ENCODE measurements at places on chromosomes 3 and 15. TPM values are rescaled to one million over a fixed set of nuclear protein-coding genes. Genes with fewer than 3 reads are reported as not detected.

DNA sequence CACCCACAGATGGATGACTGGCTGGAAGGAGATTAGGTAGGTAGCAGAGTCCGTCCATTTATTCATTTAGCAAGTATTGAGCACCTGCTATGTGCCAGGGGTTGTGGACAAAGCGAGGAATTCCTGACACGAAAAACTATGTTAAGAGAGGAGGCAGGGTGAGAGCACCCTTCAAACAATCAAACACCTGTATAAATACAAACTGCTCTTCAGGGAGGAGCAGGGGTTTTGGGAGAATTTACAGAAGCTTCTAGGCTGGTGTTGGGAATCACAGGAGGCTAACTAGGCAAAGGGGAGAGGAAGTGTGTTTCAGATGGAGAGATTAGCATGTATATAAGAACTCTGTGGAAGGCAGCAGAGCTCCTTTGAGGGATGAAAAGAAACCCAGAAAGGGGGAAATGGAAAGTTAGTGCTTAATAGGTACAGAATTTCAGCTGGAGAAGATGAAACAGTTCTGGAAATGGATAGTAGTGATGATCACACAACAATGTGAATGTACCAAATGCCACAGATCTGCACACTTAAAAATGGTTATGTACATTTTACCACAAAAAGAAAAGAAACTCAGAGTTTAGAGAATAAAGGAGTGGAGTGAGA is 805 bp upstream of the SEC22C start:
- DNase-seq: no peak

GRCh38 chr3:10286596-10287295 is 6.0 kb downstream of the GHRL start:
- DNase-seq: no peak

DNA sequence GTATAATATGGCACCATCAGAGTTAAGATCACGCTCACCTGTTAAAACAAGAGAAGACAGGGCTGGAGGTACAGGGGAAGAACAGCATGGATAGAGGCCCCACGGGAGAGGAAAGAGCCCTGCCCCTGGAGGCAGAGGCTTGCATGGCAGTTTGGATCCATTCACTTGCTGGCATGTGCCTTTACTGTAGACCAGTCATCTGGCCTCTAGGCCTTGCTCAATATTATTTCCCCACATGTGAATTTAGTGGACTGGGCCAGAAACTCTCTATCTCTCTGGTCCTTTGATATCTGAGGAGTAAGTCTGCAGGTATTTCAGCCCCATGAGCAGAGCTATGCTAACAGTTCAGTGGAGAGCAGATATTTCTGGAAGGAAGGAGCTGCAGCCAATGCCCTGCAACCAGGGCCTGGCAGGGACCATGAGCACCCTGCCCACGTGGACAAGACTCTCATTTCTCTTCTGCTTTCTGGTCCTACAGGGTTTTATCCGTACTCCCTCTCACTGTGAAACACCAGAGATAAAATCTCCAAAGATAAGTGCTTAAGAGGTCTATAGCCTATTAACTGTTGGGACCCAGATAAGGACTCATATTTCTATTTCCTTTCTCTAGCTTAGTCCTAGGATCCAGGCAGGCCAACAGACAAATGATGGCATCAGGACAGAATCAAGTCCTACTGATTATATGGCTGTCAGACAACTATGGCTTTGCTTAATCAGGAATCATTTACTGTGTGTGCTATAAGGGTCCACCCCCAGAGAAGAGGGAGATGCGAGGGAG is 65.0 kb downstream of the CLDN11 start:
- no peak for DNase-seq

- DNase-seq: peak; percentile 71
These were observed 11.4 kb downstream of the ZFAND6 start for GRCh38 chr15:80070840-80071239.

DNA sequence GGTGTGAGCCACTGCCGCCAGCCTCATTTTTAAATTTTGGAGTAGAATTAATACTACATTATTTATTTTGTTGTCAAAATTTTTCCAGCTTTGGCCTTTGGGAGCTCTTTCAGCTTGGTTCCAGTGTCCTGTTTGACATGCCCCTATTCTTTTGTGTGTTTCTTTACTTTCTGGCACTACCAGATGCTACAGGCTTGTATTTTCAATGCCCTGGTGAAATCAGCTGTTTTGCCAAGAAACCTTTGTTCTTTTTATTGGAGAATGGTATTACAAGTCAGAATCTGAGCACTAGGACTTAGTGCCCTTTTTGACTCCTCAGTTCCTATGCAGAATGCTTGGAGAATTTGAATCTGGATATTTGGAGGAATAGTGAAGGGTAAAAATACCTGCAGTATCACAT is 26.6 kb downstream of the RNF111 start:
- DNase-seq: no peak

- no peak for DNase-seq
These were observed 10.4 kb upstream of the KLF13 start for GRCh38 chr15:31316135-31316795.

DNA sequence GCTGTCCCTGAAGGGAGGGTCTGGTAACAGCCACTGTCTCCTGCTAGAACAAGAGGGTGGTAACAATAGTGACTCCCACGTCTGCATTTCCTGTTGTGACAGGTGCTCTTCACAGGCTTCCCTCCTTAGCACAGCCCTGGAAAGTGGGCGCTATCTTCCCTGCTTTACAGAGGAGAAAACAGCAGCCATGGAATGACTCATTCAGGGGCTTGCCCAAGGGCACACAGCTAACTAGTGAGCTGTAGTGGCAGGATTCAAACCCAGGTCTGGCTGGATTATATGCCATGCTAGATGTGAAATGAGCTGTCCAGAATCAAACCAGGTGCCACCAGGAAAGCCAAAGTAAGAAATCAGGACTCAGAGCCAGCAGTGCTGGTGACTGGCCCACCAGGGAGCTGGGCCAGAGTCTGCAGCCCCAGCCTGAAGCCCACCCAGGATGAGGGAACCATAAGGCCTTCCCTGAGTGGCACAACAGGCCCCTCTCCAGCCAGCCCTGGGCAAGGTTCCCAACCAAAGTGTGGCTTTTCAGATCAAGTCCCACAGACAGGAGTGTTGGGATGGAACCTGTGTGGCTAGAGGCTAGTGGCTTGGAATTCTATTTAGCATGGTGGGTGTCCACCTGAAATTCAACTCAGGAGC is 102.4 kb downstream of the ETFA start:
- no peak for DNase-seq

DNA sequence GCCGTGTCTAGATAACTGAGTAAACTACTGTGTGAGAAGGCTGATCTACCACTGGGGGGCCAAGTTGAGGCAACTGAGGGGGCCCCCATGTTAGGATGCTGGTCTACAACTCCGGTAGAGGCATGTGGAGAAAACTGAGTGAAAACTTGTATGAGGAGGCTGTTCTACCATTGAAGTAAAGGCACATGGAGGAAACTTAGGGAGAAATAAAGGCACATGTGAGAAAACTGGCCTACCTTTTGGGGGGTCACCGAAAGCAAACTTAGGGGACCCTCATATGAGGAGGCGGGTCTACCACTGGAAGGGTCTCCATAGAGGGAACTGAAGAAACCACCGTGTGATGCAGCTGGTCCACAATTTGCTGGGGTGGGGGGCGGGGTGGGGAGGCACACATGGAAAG is 155.2 kb downstream of the FBLN2 start:
- DNase-seq: no peak

DNA sequence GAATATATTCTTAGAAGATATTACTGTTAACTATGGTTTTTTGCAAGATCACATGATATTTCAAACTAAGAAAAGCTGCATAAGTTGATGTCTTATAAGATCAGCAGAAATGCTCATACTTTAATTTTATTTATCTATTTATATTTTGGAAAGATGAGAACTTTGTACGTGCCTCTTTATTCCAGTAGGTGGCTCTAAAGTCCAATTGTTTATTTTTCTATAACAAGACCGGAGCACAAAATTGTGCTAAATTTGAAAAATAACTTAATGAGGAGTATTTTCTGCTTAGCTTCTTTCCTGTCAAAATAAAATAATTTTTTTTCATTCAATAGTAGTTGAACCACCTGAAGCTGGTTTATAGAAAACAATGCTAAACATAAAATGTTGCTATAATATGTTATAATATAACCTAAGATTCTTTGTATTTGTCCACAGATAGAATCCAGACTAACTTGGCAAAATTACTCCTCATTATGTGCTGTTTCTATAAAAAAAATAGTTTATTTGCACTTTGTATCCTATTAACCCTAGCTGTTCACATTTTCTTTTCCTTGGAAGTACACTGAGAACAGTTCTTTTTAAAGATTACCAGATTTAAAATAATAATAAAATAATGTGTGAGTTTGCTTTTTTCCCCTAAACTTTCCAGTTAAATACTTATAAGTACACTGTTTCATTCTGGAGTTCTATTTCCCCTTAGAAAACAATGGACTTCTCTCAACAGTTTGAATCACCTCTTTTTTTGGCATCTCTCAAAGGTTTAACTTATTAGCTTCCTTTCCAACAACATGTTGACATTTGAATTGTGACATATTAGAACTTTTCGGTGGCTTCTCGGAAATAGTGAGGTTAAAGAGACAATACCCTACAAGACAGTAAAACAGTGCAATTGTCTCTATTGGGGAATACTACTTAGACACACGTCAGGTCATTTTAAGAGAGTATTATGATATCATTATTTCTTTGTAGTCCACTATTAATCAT is 530.0 kb downstream of the MECOM start:
- DNase-seq: peak; percentile 27

DNA sequence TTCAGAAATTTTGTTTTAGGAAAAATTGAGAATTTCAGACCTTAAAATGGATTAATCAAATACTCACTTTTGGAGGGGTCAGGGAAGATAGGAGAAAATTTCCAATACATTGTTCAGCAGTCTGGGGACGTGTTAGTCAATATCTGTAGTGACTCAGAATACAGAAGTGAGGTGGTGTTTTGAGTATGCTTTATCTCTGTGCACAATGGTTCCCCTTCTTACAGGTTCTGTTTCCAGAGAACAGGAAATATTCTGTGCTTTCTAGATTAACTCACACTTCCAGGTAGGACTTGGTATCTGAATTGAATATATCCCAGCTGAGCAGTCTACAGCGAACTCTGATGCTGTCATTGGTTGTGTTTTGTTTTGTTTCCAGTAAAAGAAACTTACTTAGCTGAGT is 30.7 kb upstream of the CCDC54 start:
- no peak for DNase-seq

DNA sequence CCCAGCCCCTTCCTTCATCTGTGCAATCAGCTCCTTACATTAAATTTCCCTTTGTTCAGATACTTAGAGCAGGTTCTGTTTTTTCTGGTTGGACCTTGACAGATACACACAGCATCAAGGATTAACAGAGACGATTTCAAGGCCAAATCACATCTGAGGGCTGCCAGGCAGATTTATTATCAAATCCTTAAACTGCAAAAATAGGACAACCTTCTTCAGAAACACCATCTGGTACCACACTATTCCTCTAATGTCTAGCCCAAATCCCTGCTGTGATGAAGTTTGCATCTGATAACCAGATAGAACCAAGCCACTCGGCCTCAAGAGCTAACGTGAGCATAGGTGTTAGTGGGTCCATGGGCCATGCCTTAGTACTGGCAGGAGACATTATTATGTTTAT is 250.7 kb upstream of the PROK2 start:
- no peak for DNase-seq

GRCh38 chr3:166829896-166830295 is 550.2 kb downstream of the ZBBX start:
- no peak for DNase-seq

- DNase-seq: no peak
These were observed 161.5 kb upstream of the C2CD4B start for GRCh38 chr15:62326460-62327011.

DNA sequence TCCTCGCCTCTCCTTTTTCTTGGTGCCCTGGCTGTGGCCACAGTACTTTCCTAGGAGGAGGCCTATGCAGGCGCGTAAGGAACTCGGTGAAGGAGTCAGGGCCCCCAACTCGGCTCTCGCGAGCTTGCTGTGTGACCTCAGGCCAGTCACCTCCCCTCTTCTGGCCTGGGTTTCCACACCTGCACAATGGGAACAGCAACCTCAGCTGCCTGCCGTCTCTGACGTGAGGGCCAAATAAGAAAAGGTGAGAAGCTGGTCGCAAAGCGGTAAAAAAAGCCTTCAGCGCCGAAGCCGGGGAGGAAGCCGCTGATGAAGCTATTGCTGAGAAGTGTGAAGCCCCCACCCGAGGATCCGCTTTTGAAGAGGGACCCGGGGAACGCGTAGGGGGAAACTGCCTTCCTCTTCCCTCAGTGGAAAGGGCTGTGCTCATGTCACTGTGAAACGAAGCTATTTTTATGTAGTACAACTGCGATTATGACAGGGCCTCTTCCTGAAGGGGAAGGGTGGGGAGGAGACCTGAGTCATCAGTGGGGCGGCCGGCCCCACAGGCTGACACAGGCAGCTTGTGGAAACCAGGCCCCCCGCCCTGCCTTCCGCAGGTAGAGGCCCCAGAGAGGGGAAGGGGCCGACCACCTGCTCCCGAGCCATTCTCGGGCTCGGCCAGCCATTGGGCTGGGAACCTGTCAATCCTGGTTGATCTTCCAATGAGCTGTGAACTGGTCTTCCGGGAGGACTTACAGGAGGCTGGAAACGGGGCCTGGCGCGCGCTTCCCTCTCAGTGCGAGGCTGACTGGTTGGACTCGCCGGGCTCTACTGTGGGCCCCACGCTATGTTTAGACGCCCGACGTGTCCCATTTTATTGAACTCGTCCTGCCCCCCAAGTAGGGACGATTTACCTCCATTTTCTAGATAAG is 18.0 kb upstream of the ANKDD1A start:
- peak; percentile 99 for DNase-seq

- no peak for DNase-seq
These were observed 10.7 kb downstream of the VPS8 start for GRCh38 chr3:184822654-184823053.

DNA sequence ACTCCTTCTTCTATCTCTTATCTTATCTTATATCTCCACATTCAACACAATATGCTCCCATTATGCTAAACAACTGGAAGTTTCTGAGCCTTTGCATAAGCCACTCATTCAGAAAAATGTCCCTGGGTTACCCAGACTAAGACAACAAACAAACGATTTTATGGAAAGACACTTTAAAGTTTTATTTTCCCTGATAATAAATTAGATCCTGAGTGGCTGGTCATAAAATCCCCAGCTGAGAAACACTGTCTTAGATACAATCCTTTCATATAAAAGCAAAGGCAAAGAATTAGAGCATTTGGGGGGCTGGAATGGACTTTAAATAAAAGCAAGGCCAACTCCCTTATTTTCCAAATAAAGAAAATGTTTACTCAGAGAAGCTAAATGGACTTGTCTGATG is 322.3 kb downstream of the GBE1 start:
- DNase-seq: no peak

GRCh38 chr15:29106551-29107290 is 162.9 kb downstream of the NSMCE3 start:
- DNase-seq: no peak

GRCh38 chr3:106371971-106372805 is 503.4 kb upstream of the CBLB start:
- no peak for DNase-seq

Gene BSN
- 6.9 TPM for total RNA-seq

Gene NOX5
- total RNA-seq: 0.20 TPM

Gene ACKR4
- 1.1 TPM for total RNA-seq

Gene SERPINI1
- 127 TPM for total RNA-seq

Gene MEX3B
- total RNA-seq: 8.8 TPM

Gene SNTN
- 0.50 TPM for total RNA-seq

Gene TIMP4
- 8.7 TPM for total RNA-seq
